Stimulated activated CD8-positive, alpha-beta memory T cell treated with anti-CD3 and anti-CD28 coated beads, Interleukin-7, amount 100 ng/mL, for 48 hours (primary cell): ENCODE measurements at places on chromosomes 16 and 17.

DNA sequence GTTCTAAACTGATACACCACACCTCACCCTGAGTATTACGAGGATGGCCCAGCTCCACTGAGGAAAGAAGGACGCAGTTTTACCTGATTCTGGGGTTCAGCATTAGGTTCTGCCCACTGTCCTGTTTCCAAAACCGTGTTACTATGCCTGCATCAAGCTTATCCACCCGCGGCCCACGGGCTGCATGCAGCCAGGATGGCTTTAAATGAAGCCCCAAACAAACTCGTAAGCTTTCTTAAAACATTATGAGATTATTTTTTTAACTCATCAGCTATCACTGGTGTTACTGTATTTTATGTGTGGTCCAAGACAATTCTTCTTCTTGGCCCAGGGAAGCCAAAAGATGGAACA is 4.0 kb upstream of the CD300LG start:
- DNase-seq = no peak

DNA sequence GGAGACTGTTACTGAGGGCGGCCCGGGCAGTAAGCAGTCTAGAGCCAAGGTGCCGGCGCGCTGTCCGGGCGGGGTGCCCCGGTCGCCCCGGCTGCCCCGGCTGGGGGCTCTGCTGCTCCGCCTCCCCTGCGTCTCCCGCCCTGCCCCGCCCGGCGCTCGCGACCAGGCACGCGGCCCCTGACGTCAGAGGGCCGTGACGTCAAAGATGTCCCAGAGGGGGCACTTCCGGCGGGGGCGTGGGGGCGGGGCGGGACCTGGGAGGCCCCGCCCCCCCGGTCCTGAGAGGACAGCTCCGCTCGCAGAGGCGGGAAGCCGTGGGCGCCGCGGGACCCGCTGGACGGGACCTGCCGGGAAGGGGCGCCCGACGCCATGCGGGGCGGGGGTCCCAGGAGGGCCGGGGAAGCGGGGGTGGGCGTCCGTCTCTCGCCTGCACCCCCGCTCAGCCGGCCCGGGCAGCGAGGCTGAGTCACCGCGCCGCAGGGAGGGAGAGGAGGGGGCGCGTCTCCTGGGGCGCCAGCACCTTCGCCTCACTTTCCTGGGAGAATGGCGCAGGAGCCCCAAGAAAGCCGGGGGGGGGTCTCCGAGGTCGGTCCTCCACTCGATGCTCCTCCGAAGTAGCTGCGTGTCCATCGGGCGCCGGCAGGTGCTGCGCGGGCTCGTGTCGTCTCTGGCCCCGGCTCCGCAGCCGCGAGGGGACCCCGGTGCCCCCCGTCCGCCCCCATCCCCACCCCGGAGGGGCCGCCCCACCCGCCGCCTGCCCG is 4.4 kb upstream of the HIC1 start:
- DNase-seq = no peak

GRCh38 chr17:38579934-38580333 is 25.8 kb downstream of the SRCIN1 start:
- DNase-seq = no peak

DNA sequence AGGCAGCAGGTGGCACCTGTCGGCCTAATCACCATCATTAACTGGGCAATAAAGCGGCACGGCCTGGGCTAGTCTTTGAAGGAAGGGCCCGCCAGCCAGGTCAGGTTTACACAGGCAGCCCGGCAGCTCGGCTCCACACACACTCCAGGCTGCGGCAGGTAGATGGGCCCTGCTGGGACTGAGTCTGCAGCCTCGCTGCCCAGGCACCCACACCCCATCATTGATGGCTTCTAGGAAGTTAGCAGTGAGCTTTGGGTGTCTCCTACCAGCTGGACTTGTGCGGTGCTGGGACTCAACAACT is 6.8 kb upstream of the FOXN1 start:
- no peak for DNase-seq

DNA sequence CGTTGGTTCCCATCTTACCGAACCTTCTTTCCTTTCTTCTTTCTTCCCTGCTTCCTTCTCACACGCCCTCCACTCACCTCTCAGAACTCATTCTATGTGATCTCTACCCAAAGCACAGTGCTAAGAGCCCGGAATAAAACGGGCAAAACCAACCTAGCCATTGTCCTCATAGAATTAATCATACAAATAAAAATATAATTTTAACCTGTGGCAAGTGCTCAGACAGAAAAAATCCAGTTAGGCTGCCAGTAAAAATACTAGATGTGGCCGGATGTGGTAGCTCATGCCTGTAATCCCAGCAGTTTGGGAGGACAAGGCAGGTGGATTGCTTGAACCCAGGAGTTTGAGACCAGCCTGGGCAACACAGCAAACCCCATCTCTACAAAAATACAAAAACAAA is 27.0 kb downstream of the BMERB1 start:
- DNase-seq = no peak

GRCh38 chr17:77496831-77497577 is 356.2 kb downstream of the SEC14L1 start:
- DNase-seq = no peak

- no peak for DNase-seq
These were observed 25.9 kb downstream of the RNF43 start for GRCh38 chr17:58391302-58391984.

GRCh38 chr17:63516910-63517824 is 6.0 kb upstream of the KCNH6 start:
- DNase-seq = no peak

- no peak for DNase-seq
These were observed 10.4 kb downstream of the METTL22 start for GRCh38 chr16:8631818-8632465.

GRCh38 chr17:49190932-49191331 is 19.4 kb downstream of the GNGT2 start:
- DNase-seq = no peak

DNA sequence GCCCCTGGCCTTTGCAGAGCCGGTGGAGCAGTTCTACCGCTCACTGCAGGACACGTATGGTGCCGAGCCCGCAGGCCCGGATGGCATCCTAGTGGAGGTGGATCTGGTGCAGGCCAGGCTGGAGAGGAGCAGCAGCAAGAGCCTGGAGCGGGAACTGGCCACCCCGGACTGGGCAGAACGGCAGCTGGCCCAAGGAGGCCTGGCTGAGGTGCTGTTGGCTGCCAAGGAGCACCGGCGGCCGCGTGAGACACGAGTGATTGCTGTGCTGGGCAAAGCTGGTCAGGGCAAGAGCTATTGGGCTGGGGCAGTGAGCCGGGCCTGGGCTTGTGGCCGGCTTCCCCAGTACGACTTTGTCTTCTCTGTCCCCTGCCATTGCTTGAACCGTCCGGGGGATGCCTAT is 29.5 kb downstream of the CIITA start:
- DNase-seq = no peak

GRCh38 chr17:6040504-6040903 is 29.7 kb upstream of the WSCD1 start:
- no peak for DNase-seq

DNA sequence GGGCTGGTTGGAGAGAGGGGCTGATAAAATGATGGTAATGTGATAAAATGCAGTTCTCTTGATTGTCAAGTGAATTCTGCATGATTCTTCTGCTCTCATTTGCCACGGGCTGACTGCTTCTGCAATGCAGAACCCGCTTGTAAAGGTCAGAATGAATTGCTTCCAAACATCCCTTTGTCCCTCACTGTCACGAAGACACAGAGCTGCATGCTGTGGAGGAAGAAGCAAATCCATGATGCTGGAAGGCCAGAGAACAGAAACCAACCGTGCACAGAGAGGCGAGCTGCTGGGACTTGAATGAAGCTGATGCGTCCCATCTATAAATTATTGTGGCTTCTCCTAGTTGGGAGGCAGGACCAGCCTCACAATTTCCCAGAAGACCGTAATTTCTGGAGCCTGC is 171.6 kb downstream of the PRKCB start:
- DNase-seq = no peak

DNA sequence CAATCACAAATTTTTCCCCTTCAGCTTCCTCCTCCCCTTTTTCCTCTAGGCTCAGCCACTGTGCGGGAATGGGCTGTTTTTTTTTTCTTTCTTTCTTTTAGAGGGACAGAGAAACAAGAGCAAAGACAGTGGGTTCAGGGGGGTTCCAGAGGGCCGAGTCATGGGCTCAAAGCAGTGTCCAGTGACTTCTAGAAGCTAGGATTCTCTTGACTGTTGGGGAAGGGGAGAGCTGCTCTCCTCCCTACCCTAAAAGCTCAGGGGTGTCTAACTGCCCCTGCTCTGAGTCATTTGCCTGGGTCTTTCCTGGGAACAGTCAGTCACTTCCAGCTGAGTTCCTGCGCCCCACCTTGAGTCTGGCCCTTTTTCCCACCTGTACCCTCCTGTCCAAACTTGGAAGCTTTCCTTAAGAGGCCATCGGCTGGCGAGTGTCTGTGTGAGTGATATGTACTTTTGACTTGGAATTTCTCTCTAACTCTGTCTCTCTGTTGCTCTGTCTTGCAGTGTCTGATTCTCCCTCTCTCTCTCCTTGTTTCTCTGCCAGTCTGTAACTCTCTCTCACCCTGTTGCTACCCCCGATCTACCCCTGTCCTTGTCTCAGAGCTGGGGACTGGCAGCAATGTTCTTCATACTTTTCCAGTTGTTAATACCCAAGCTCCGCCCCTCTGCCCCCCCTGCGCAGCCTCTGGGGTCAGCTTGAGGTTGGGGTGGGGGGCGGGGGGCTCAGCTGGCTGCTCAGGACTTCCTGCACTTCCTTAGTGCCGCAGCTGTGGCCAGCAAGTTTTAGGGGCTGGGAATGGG is 2.4 kb downstream of the THRA start:
- no peak for DNase-seq

- no peak for DNase-seq
These were observed 27.3 kb downstream of the TTYH2 start for GRCh38 chr17:74240618-74241205.

DNA sequence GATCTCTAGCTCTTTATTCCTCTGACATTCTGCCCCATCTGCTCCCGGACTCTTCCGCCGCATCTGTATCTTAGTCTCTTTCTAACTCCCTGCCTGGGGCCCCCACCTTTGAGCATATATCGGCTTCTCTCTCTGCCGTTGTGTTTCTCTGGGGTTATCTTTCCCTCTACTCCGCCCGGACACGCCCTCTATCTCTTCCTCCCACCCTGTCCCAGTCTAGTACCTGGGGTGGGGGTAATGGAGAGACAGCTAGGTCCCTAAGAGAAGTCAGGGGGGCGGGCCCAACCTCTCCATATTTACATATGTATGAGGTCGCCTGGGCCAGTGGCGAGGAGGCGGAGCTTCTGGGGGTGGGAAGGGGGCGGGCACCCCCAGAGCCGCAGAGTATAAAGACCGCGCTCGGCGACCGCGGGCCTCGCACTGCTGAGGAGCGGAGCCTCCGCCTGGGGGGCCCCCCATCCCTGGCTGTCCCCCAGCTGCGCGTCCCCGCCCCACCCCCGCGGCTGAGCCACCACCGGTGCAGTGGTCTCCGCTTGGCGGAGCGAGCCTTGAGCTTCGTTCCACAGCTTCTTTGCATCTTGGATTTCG is at the start of gene ATP1B2:
Gene ATP1B2 (plus strand): TSS at position 418 of the 588 bp plus-strand sequence. CDS start 593 bp downstream, outside the sequence.
- DNase-seq = peak; percentile 59

DNA sequence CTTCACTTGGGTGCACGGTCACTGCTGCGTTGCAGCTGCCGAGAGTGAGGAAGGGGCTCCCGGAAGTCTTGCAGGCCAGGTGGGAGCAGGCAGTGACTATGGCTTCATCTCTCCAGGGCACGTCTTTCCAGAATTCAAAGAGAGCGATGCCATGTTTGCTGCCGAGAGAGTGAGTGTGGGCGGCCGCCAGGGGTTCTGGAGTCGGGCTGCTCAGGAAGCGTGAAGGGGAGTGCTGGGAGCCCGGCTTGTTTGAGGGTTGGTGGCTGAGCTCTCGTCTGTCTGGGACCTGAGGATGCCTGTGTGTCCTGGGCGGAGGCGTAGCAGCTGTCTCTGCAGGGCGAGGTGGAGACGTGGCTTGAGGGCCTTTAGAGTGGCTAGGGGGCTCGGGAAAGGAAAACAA is 6.3 kb downstream of the HGS start:
- DNase-seq = no peak

- DNase-seq = no peak
These were observed 6.3 kb downstream of the UBE2O start for GRCh38 chr17:76446449-76447231.

DNA sequence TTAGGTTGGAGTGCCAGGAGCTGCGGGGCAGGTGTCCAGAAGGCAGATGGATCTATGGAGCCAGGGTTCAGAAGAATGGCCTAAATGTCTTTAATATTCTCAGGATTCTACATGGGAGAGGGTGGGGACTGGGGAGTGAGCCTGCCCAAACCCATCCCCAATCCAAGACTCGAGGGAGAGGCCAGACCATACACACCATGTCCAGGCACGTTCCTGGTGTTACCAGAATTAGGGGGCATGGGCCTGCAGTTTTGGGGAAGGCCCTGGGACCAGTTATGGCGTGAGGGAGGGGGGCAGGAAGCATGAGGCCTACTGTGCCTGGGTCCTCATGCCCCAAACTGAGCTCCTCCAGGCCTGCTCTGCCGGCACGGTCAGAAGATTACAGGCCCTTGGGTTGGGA is 1.9 kb downstream of the TAX1BP3 start:
- no peak for DNase-seq

- no peak for DNase-seq
These were observed 78.1 kb upstream of the BRD7 start for GRCh38 chr16:50446861-50447260.

DNA sequence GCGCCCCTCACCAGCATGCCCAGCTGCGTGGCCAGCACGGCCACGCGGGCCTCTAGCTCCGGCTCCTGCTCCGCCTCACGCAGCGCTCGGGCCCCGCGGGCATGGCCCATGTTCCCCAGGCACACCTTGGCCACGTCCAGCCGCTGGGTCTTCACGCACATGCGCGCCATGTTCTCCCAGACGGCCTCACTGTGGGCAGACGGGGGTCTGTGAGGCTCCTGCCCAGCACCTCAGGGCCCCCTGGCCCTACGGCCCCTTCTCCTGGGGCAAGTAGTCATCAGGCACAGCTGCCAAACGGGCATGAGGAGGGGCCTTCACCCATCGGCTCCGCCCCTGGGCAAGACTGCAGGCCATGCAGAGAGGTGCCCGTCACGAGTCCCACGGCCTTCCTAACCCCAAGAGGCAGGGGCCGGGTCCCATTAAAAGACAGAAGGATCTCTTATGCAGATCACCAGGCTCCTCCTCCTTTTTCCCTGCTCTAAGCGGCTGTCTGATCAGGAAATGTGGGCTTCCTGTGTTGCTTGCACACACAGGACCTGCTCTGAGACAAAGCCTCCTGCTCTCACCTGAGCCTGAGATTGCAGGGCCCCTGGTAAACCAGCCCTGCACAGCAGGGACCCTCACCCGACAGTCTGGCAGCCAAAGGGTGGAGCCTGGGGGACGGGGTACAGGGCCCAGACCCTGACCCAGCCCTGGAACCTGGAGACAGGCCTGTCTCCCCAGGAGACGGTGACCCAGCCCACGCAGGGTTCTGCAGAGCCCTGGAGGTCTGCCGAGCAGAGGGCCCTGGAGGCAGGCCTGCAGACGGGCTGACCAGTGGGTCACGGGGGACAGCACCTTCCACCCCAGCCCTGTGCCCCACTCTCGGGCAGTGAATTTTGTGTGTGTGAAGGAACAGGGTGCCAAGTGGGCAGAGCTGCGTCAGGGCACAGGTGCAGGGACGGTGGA is 6.6 kb upstream of the TMEM204 start:
- DNase-seq = no peak

- no peak for DNase-seq
These were observed 19.9 kb downstream of the LDHD start for GRCh38 chr16:75096656-75097055.

- DNase-seq = no peak
These were observed 53.1 kb downstream of the CYB5B start for GRCh38 chr16:69477546-69477945.
